ENCODE measurements at places on chromosomes 7 and 10.

- DNase-seq = no peak
These were observed 110.6 kb downstream of the PTPN20 start for GRCh38 chr10:47021850-47022249.

GRCh38 chr10:77417806-77418640 is 219.6 kb downstream of the KCNMA1 start:
- DNase-seq = no peak

DNA sequence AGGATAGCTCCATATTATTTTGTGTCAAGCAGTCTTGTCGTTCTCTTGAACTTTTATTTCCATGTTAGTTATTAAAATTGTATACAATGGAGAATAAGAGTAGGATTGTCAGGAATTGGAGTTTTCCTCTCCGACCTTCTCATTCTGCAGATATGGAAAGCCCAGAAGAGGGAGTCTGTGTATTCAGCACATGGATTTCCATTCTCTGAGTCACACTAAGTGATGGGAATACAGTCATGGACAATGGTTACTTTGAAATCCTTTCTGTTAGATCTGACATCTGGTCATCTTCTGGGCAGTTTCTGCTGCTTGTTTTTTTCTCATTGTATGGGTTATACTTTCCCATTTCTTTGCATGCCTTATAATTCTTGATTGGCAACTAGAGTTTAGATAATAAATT is 5.0 kb upstream of the TASOR2 start:
- no peak for DNase-seq

GRCh38 chr7:138756591-138757242 is 41.1 kb upstream of the TMEM213 start:
- no peak for DNase-seq

GRCh38 chr10:4721999-4722753 is 103.8 kb upstream of the AKR1E2 start:
- DNase-seq = no peak

GRCh38 chr7:41027428-41028115 is 675.3 kb downstream of the INHBA start:
- no peak for DNase-seq

- no peak for DNase-seq
These were observed 492.7 kb downstream of the DNAJB6 start for GRCh38 chr7:157829491-157829890.

- no peak for DNase-seq
These were observed 139.3 kb downstream of the CDCA7L start for GRCh38 chr7:21806388-21806787.

GRCh38 chr7:4681886-4682620 is at the start of gene FOXK1:
Gene FOXK1, plus strand, starts transcription at chr7:4682295. Its CDS starts 14 bp downstream, at chr7:4682309.
- DNase-seq = peak; percentile 81

GRCh38 chr10:20891338-20891714 is 5.8 kb downstream of the NEBL start:
- DNase-seq = no peak

GRCh38 chr10:11823989-11824346 is 812 bp downstream of the PROSER2 start:
- DNase-seq = no peak

DNA sequence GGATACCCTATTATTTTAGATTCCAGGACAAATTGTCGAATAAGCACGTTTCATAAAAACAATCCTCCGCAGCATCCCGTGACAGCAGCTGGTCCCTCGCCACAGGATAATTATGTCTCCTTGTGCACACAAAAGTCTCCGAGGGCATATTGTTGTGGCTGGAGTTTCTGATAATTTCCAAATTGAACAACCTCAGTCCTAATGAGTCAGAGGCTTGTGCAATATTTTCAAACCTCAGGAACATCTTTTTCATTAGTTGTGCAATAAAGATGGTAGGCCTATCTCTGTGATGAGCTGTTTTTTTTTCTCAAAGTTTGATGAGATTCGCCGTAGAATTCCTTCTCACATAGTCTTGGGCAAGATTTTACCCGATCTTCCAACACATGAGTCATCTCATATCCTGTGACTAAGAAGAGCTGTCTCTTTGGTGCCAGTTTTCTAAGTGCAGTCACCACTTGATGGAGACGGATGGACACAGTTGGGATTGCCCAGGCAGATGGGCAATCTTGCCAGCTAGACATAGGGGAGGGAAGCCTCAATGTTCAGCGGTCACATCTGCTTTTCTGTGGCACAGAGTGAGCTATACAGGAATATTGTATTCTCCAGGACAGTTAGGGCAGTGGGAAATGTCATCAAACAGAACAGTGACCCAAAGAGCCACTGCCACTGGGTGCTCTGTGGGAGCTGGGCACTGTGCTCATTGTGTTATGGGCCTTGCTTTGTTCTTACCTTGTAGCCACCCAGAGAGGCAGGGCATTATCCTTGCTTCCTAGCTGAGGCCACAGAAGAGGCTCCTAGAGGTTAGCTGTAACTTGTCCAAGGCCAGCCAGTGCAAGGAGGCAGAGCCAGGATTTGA is 7.8 kb downstream of the HTRA1 start:
- DNase-seq = no peak
